ENCODE measurements at places on chromosomes 3 and 15. TPM values are rescaled to one million over a fixed set of nuclear protein-coding genes. Genes with fewer than 3 reads are reported as not detected.

Gene LEKR1
- total RNA-seq = 0.38 TPM

Gene RAB8B
- 31.2 TPM for total RNA-seq

DNA sequence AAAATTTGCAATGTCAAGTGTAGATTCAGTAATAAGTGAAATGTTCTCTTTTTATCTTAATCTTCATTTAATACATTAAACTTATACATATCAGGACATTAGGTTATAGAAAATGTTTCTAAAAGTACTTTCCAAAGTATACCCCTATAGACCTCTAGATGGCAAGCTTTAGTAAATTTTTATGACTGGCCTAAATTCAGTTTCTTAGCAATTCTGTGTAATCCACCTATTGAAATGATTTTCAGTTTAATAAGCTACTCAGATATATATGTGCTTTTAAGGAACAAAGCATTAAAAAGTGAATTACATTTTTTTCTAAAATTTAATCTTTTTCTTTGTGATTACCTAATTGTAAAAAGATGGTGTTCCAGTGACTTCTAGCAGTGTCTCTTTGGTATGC, 342.2 kb downstream of the GBE1 start:
- DNase-seq = no peak

DNA sequence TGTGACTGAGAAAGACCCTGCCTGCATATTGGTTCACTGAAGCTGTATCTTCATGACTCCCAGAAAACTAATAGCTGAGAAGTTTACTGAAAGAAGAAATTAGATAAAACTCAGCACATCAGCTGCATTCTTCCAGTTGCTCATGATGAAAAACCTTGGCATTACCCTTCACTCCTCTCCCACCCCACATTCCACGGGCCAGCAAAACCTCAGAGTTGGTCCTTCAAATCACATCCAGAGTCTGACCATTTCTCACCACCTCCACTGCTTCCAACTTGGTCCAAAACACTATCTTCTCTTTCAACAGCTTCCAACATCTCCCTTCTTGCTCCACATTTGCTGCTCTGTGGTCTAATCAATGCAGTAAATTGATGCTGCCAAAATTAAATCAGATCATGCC, 97.1 kb downstream of the CD47 start:
- DNase-seq = no peak

DNA sequence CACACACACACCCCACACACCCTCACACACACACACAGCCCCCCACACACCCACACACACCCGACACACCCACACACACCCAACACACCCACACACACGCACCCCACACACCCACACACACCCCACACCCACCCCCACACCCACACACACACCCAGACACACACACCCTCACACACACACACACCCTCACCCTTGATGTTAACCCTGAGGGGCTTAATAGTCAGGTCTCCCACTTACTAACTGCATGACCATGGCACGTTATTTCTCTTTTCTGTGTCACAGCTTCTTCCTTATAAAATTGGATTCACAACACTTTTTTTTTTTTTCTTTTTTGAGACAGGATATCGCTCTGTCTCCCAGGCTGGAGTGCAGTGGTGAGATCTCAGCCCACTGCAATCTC, 2.8 kb downstream of the GRM2 start:
- no peak for DNase-seq

Measured in H7 (cell line).